Chondrocyte (in vitro differentiated cells): ENCODE measurements at places on chromosomes 2 and 18. TPM values are rescaled to one million over a fixed set of nuclear protein-coding genes. Genes with fewer than 3 reads are reported as not detected.

The SLC5A7 gene
- total RNA-seq = not detected in 3 replicates

The EGR4 gene
- total RNA-seq = not detected in 3 replicates

GRCh38 chr2:138504546-138505235 is 3.1 kb downstream of the SPOPL start:
- H3K36me3 ChIP-seq = peaks cover 1% of the 10 kb centered on the region
- DNase-seq = no peak
- H3K4me3 ChIP-seq = no peak overlapping the region
- H3K27ac ChIP-seq = no peak overlapping the region
- H3K27me3 ChIP-seq = no peaks in the 10 kb centered on the region

GRCh38 chr18:46283268-46283667 is 179.1 kb downstream of the HAUS1 start:
- peaks cover 7% of the 10 kb centered on the region for H3K4me1 ChIP-seq
- no peak overlapping the region for H3K4me3 ChIP-seq
- no peaks in the 10 kb centered on the region for H3K36me3 ChIP-seq
- no peak for DNase-seq

- no peaks in the 10 kb centered on the region for H3K27me3 ChIP-seq
- H3K4me1 ChIP-seq = peaks cover 15% of the 10 kb centered on the region
- H3K36me3 ChIP-seq = peaks cover 6% of the 10 kb centered on the region
- no peak overlapping the region for H3K4me3 ChIP-seq
- no peak overlapping the region for H3K27ac ChIP-seq
Measured at GRCh38 chr2:149000158-149000938, 38.2 kb upstream of the LYPD6B start.
